ENCODE measurements at places on chromosomes 5 and 9. TPM values are rescaled to one million over a fixed set of nuclear protein-coding genes. Genes with fewer than 3 reads are reported as not detected.

DNA sequence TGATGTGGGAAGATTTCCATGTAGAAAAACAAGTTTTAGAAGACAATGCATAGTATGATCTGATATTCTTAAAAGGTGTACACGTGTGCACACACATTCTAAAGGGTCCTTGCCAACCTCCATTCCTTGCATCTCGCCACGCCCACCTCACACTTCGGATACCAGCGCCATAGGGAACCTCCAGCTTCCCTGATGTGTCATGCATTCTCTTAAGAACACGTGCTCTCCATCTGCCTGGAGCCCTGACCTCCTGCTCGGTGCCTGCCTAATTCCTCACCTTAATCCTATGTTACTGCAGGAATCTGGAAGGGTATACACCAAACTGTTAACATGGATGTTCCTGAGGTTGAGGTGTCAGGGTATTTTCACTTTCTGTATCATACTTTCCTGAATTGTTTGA lies 63.1 kb downstream of the PTCD2 start:
- no peaks in the 10 kb centered on the region for H3K27me3 ChIP-seq
- DNase-seq: no peak
- H3K4me1 ChIP-seq: peaks cover 45% of the 10 kb centered on the region
- no peak overlapping the region for H3K4me3 ChIP-seq
- no peak overlapping the region for H3K27ac ChIP-seq

The LCP2 gene
- total RNA-seq: not detected

The GRXCR2 gene
- not detected for total RNA-seq

The SLC30A5 gene
- total RNA-seq: 55.3 TPM

The DRD1 gene
- not detected for total RNA-seq

The DOCK8 gene
- total RNA-seq: 1.9 TPM

The OTULINL gene
- 46.4 TPM for total RNA-seq

The ZDHHC11 gene
- total RNA-seq: 26.0 TPM

- peak overlapping the region; percentile 78 for H3K27ac ChIP-seq
- H3K4me3 ChIP-seq: peak overlapping the region; percentile 25
- H3K36me3 ChIP-seq: no peaks in the 10 kb centered on the region
- peak; percentile 86 for DNase-seq
- H3K4me1 ChIP-seq: peaks cover 34% of the 10 kb centered on the region
Measured at GRCh38 chr5:43034591-43034968, 5.5 kb downstream of the ANXA2R start.

- no peak overlapping the region for H3K27ac ChIP-seq
- H3K4me3 ChIP-seq: no peak overlapping the region
- H3K27me3 ChIP-seq: no peaks in the 10 kb centered on the region
- no peaks in the 10 kb centered on the region for H3K36me3 ChIP-seq
- H3K4me1 ChIP-seq: no peaks in the 10 kb centered on the region
- no peak for DNase-seq
Measured at GRCh38 chr9:91655658-91656057, 232.0 kb upstream of the NFIL3 start.
